ENCODE measurements at places on chromosomes 4 and X.

DNA sequence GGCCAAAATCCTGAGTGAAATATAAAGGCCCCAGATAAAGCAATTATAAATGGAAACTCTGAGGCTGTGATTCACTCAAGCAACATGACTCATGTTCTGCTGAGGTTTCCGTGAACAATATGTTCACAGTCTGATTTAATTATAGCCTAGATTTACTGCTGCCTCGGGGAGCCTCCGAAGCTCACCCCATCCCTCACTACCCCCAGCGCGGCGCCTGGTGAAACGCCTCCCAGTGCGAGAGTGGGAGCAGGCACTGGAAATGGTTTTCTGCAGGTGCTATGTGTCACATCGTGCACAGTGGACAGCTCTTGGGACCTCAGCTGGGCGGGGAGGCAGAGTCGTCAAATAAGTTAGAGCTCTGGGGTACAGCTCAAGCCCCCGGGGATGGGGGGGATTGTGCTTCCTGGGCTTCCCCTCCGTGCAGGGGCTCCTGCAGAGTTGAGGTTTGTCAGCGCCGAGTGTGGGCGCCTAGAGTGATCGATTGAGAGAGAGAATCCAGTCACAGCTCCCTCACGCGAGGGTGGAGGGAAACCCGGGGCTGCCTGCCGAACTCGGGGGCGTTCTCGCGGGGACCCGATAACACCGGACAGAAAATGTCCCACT is 110.6 kb downstream of the PHKA2 start:
- DNase-seq: peak; percentile 4

DNA sequence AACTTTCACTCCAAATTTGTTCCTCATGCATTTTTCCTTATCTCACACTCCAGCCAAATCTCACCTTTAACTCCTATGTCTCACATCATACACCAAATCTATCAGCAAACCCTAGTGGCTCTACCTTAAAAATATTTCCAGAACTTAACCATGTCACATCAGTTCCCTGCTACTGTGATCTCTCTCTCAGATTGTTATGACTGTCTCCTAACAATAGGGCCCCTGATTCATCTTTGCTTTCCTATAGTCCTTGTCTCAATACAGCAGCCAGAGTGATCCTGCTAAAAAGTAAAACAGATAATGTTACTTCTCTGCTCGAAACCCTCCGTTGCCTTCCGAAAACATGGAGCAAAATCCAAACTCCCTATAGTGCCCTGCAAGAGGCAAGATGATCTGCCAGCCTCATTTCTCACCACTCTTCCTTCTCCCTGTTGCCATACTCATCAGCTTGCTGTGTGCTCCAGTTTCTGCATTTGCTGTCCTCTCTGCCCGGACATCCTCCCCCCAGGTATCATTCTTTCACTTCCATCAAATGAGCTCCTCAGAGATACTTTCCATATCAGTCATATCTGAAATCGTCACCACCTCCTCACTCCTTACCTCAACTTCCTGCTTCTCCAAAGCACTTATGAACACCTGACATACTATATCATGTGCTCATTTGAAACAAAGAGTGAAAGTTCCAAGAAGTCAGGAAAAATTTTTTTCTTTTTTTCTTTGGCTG is 293.4 kb upstream of the NR3C2 start:
- no peak for DNase-seq

DNA sequence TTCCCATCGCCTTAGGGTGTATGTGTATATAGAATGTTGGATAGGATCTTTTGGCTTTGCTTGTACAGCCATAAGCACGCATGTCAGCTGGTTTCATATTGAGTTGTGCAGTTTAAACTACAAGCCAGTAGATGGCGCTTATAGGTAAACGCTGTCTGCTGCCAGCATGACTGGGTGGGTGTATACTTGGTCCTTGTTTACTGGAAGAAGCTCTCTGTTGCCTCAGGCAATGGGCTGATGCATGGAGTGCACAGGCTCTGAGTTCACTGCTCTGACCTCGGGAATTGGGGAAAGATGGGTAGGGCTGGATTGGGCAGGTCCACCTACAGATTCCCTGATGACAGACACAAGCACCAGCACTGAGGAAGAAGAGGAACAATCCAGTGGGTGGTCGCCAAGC is 831.5 kb downstream of the STIM2 start:
- DNase-seq: no peak

- DNase-seq: no peak
These were observed 98.3 kb downstream of the RAPGEF2 start for GRCh38 chr4:159201168-159201567.

DNA sequence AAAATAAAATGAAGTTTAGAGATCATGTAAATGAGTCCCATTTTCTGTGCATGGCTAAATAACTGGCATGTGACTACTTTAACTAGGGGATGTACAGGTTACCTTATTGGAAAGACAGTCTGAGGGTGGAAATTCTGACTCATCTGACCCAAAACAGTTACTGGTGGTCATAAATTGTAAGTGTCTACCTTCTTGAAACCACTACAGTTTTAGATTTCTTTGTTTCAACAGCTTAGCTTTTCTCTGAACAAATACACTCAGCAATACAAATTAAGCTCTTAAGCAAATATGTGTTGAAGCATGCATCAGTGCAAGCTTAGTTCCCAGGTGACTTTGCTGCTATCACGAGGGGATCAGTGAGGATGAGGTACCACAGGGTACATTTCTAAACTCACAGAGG is 60.7 kb upstream of the PGM2 start:
- DNase-seq: no peak

GRCh38 chrX:12949205-12949926 is 25.5 kb upstream of the TMSB4X start:
- DNase-seq: no peak

DNA sequence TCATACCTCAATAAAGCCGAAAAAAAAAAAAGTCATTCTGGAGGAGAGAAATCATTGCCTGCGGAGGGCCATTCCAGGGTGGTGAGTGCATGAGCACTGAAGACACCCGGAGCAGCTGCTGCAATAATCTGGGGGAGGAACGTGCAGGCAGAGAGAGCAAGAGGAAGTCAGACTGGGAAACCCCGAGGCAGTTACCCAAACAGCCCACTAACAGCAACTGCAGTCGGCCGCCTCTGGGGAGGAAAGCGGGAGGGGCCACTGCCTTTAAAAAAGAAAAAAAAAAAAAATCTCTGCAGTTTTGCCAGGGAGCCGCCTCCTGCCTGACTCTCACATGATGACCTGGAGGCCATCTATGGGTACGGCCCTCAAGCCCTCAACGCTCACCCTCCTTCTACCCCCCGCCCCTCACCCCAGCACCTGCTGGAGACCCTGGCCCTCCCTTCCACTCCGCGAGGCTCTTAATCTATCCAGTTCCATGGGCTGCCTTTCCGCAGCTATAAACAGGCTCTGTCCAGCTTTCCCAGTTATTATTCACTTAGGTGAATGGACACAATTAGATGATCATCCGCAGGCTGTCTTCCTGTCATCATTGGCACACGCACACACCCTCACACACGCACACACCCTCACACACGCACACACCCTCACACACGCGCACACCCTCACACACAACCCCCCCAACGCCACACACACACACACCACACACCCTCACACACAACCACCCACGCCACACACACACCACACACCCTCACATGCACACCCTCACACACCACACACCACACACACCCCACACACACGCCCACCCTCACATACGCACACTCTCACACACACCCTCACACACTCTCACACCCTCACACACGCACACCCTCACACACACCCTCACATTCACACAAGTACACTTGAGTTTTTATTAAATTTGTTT is 3.4 kb upstream of the AVPR2 start:
- DNase-seq: no peak

DNA sequence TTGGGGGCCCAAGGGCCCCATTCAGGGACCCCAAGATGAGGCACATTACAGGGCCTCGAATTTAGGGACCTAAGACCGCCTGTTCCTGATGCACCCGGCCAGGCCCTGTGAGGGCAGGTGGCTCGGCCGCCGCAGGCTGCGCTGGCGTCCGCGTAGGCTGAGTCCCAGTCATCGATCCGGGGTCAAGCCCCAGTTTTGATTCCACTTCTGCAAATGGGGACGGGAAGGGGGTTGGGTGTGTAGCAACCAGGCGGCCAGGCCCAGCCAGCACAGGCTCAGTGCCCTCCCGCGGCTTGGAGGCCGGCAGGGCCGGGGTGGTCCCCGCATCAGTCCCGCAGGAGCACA is 327 bp downstream of the PNPLA4 start:
- no peak for DNase-seq
